ENCODE measurements at places on chromosomes 5 and 9. TPM values are rescaled to one million over a fixed set of nuclear protein-coding genes. Genes with fewer than 3 reads are reported as not detected.
A peak's percentile ranks its signal among the peaks of the same experiment; 100 is the strongest.

CATSPER3 gene
- polyA plus RNA-seq, result 0.37 TPM

SNCAIP gene
- 5.6 TPM for polyA plus RNA-seq

GRCh38 chr5:1541702-1542400 lies 18.1 kb upstream of the LPCAT1 start:
- no peak for DNase-seq

CYLC2 gene
- not detected for polyA plus RNA-seq

DNA sequence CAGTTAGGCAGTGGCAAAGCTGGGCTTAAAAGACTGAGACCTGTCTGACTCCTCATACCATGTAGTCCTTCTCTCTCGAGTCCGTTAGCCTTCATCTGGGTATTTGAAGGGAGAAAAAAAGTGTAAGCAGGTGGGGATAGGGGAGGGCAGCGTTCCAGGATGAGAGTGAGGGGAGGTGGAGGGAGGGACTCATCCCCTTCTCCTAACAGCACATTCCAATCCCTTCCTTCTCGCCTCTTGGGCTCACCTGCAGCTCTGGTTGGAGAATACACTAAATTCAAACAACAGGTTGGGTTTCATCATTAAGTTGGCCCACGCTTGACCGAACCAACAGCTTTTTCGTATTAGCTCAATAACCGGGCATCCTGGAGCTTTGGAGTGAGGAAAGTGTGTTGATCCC lies 3.6 kb downstream of the NEURL1B start:
- peak; percentile 43 for DNase-seq

DNA sequence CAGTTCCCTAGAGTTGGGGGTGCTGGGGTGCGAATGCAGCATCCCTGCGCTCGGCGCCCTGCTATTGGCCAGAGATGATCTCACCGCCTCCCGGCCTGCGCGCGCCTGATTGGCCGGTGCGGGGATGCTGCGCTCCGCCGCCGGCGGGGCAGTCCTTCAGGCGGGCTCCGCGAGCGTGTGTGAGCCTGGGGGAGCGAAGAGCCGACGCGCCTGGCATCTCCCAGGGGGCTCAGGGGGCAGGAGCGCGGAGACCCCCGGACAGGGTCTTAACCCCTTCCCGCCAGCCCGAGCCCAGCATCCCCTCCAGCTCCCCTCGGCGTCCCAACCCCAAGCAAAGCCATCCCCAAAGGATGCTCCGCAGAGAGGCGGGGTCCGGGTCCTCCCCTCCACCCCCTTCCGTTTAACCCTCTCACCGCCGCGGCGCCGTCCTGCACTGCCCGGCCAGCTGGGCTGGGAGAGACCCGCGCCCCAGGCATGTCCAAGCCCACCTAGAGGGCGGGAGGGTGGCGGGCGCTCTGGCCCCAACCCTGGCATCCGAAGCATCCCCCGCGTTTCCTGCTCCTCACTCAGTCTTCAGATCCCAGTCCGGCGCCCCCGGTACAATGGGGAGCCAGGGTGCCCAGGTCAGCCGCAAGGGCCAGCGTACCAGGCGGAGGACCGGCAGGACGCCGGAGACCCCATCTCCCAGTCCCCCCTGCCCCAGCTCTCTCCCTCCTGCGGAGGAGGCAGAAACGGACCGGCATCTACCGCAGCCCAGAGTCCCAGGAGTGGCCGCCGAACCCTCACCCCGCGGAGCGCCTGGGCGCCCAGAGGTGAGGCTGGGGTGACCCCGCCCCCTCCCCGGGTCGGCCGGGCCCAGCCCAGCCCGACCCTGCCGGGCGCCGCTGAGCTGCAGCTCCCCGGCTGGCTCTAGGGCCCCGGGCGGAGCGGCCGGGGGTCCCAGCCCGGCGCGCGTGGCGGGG lies 19.3 kb upstream of the TOR2A start:
- DNase-seq, result peak; percentile 89

GRCh38 chr5:56346741-56347535 lies 113.8 kb upstream of the ANKRD55 start:
- DNase-seq, result peak; percentile 21

NEURL1B gene
- polyA plus RNA-seq, result 2.1 TPM

- no peak for DNase-seq
Measured at GRCh38 chr9:115877852-115878438, 275.6 kb upstream of the PAPPA start.

GRCh38 chr5:141465351-141465750 lies 10.4 kb upstream of the PCDHGC3 start:
- no peak for DNase-seq

- DNase-seq, result peak; percentile 92
Measured at GRCh38 chr5:136028782-136029742, at the start of gene TGFBI. Gene TGFBI, plus strand, starts transcription at chr5:136028988. Its CDS starts 68 bp downstream, at chr5:136029056.

- no peak for DNase-seq
Measured at GRCh38 chr5:78830528-78831046, 154.5 kb downstream of the ARSB start.

NTRK2 gene
- polyA plus RNA-seq, result not detected

DROSHA gene
- polyA plus RNA-seq, result 87.8 TPM

AQP7 gene
- not detected for polyA plus RNA-seq

DNA sequence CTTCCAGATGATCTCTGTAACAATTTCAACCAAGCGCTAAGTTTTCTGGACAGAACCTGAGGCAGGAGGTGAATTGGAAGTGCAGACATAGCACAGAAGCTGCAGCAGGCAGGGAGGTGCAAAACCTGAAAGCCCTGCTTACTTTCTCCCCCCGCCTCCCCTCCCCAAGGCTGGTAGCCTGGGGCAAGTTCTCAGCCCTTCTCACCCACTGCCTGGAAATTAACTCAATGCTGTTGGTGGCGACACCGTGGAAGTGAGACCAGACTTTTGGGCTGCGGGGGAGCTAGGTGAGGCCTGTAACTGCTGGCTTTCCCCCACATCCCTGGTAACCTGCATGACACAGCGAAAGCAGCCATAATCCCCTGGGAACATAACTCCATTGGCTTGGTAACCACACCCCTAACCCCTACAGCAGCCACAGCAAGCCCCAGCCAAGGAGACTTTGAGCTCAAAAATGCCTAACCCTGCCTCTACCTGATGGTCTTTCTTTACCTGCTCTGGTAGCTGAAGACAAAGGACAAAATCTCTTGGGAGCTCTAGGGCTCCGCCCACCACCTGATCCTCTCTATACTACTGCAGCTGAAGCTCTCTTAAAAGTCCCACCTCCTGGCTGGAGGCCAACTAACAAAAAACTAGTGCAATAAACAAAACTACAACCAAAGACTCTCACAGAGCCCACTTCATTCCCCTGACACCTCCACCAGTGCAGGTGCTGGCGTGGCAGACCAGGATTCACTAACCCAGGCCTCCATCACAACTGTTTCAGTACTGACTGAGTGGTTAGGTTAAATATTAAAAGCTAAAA lies 11.9 kb upstream of the OR13C8 start:
- DNase-seq, result peak; percentile 25

DNA sequence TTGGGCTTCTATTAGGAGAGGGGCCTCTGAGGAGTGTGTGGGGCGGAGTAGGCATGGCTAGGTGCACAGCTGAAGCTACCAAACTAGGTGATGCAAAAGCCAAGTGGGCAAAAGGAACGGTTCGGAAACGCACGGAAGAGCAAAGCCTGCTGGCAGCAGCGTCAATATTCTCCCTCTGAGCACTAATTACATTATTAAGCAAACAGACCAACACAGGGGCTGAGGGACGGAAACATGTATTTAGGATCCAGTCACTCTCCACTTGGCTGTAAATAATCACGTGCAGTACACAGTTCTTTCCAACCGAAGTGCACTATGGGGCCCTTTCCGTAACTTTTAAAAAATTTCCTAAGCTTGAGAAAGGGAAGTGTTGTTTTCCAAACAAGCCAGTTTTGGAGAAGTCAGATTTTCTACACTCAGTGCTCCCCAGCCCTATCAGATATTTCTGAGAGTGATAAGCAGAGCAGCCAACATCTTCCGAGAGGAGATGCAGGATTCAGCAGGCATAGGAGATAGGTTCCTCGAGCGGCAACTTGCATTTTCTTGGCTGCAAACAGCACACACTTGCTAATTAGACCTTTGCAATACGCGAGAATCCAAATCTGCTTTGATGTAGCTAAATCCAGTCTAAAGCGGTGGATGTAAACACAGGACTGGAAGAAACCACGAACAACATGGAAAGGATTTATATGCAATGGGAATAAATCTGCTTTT lies 217.2 kb upstream of the TBCA start:
- no peak for DNase-seq

LCN9 gene
- polyA plus RNA-seq, result not detected

- no peak for DNase-seq
Measured at GRCh38 chr9:84917366-84918070, 248.0 kb downstream of the NTRK2 start.

DNA sequence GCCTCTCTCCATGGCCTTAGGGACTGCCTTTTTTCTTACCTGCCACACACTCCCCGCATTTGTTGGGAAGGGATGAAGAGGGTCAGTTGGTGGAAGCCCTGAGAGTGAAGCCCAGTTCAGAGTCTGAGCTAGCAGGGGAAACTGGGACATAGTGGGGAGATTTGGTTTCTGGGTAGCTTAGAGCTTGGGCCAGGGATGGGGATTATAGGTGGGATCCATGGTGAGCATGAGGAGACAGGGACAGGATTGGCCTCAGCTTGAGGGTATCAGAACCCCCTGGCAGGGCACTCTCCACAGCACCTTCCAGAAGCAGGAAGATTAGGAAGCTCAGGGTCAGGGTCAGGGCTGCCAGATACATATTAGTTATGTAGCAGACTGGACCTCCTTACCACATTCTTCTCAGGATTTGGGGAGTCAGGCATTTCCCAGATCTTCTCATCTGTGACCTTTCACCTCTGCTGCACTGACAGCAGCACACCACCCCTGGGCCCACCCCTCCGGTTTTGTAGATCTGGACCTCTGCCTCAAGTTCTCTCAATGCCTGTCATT lies 17.9 kb downstream of the OR13J1 start:
- DNase-seq, result no peak

SLC34A1 gene
- polyA plus RNA-seq, result not detected

GRCh38 chr9:78963911-78964310 lies 607.9 kb upstream of the TLE4 start:
- DNase-seq, result no peak

GRCh38 chr5:158154226-158155005 lies 295.5 kb upstream of the CLINT1 start:
- no peak for DNase-seq

DNA sequence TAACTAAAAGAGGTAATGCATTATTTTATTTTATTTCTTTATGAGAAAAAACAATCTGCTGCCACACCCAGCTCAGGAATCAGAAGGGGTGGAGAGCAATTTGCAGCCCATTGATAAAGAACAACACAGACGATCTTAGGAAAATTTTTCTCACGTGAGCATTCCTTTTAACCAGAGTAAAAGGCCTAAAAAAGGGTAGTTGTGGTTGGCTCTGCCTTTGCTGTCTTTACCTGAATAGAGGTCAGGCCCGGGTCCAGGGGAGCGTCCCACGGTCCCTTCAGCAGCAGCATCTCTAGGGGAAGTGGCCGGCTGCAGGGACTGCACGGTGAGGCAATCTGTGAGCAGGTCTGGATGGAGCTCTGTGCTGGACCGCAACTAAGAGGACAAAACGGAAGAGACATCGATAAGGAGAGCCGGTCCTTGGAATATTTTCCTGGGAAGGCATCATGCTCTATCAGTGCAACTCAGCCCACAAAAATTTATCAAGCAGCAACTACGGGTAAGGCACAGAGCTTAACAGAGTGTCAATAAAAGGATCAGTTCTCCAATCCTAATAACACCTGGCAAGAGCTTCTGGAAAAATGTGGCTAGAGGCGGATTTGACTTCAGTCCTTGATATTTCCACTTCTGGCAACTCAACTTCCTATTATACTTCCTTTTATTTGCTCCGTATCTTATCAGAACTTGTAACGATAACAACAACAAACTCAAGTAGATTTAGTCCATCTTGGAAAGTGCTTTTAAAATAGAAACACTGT lies 372.8 kb upstream of the RFX3 start:
- DNase-seq, result no peak

DNA sequence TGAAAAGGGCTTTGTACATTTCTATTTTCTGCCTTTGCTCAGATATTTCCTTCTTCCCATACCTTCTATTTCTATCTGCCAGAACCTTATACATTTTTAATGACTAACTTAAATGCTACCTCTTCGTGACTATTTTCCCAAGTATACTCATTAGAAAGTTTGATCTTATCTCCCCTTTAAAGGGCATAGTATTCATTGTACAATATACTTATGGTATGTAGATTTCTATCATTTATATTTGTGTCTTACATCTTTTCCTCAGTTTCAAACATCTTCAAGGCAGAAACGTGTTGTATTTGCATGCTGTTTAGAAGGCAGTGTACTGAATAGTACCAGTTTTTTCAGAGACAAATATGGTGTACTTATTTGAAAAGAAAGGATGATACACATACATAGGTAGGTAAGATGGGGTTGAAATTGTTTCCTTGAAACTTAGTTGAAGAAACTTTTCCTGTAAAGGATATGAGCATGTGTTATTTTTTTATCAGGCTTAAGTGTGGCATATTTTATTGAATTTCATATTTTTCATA lies 518.1 kb upstream of the NUDT12 start:
- no peak for DNase-seq

AK6 gene
- polyA plus RNA-seq, result 260 TPM

GRCh38 chr5:91121347-91121993 lies 261.6 kb downstream of the ARRDC3 start:
- DNase-seq, result no peak

DNA sequence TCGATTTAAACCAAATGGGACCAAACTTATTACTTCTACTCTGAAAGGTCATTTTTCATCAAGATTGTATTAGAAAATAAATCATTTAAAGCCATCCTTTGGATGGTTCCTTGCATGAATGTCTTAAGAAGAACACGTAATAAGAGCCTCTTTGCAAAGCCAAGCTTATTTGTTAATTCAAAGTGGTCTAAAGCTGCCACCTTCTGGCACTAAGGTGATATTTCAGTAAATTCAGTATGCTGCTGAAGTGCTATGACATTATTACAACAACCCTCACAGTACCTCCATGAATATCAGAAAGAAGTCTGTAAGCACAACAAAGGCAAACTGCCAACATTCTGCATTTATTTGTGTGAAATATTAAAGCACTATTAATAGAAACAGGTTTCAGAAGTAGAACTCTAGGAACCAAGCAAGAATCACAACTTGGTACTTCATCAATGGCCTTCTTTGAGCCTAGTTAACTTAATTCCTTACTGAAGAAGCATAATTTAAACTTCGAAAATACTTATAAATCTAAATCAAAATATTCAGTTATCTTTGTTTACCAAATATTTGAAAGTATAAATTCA lies 53.1 kb upstream of the TYRP1 start:
- peak; percentile 79 for DNase-seq

REEP2 gene
- 20.5 TPM for polyA plus RNA-seq

GRCh38 chr5:176474476-176474875 lies 26.3 kb downstream of the FAF2 start:
- DNase-seq, result no peak

DNA sequence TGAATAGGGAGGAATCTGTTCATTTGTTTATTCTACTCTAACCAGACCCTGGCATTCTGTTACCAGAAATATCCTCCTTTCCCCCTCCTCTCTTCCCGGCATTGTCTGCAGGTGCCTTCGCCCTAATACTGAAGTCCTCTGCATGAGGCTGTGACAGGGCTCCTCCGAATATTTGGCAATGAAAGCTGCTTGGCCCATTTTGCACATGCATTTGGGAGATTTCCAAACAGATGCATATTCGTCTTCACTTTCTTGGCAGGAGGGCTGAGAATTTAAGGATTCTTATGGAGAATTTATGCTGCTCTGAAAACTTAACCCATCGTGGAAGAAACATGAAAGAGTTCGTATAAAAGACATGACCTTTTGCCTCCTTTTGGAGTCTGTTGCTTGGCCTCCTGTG lies 484.0 kb downstream of the ZNF608 start:
- DNase-seq, result peak; percentile 19

All from GM23338 (cell line).